ENCODE measurements at places on chromosomes 5 and 9. TPM values are rescaled to one million over a fixed set of nuclear protein-coding genes. Genes with fewer than 3 reads are reported as not detected.

Gene CKMT2
- 6.6 TPM for total RNA-seq

Gene SOX30
- total RNA-seq = 0.52 TPM

Gene PRRX2
- total RNA-seq = 6.5 TPM

Gene DND1
- total RNA-seq = 2.7 TPM

Gene ABCA2
- total RNA-seq = 25.7 TPM

Gene GPR150
- 0.18 TPM for total RNA-seq

Gene FGFR4
- total RNA-seq = 6.4 TPM

Gene ANXA2R
- 4.4 TPM for total RNA-seq

Gene LYRM7
- total RNA-seq = 16.4 TPM

Gene PDGFRB
- 108 TPM for total RNA-seq

Gene CD74
- total RNA-seq = 1,068 TPM

Gene TUSC1
- 13.3 TPM for total RNA-seq

Gene PTCD2
- total RNA-seq = 17.0 TPM

Gene TAS2R1
- not detected for total RNA-seq

Gene NIM1K
- total RNA-seq = 1.8 TPM

Gene INSL6
- total RNA-seq = not detected

Gene SPATA31A3
- total RNA-seq = not detected

Gene PRDM12
- 0.21 TPM for total RNA-seq

Gene PCDH1
- 127 TPM for total RNA-seq

Gene CER1
- not detected for total RNA-seq

Gene TMEM174
- not detected for total RNA-seq

Gene GMCL2
- total RNA-seq = not detected

Gene SLC25A2
- 1.3 TPM for total RNA-seq

Gene SLCO6A1
- total RNA-seq = not detected

Gene PHYKPL
- total RNA-seq = 132 TPM

Gene PWWP2A
- total RNA-seq = 34.7 TPM

Gene AQP7
- total RNA-seq = 8.3 TPM

Gene PCDHB7
- 2.4 TPM for total RNA-seq

Gene LEAP2
- total RNA-seq = 28.3 TPM

Gene PCDH12
- 7.4 TPM for total RNA-seq

Gene PFN3
- total RNA-seq = not detected

Gene TMEM167A
- total RNA-seq = 50.3 TPM

Gene GLE1
- total RNA-seq = 19.8 TPM

Gene FAM200C
- 5.3 TPM for total RNA-seq

Gene TMEM232
- total RNA-seq = 5.7 TPM

Gene CCDC180
- total RNA-seq = 7.5 TPM
